ENCODE measurements at places on chromosomes 13 and 19.

DNA sequence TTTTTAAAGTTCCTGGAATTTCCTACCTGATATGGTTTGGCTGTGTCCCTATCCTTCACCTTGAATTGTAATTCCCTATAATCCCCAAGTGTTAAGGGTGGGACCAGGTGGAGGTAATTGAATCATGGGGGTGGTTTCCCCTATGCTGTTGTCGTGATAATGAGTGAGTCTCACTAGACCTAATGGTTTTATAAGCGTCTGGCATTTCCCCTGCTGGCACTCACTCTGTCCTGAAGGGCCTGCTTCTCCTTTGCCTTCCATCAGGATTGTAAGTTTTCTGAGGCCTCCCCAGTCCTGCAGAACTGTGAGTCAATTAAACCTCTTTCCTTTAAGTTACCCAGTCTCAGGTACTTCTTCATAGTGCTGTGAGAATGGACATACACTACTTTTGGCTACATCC is 298.7 kb downstream of the HS6ST3 start:
- DNase-seq: no peak

GRCh38 chr13:92224052-92224821 is 825.8 kb downstream of the GPC5 start:
- no peak for DNase-seq

DNA sequence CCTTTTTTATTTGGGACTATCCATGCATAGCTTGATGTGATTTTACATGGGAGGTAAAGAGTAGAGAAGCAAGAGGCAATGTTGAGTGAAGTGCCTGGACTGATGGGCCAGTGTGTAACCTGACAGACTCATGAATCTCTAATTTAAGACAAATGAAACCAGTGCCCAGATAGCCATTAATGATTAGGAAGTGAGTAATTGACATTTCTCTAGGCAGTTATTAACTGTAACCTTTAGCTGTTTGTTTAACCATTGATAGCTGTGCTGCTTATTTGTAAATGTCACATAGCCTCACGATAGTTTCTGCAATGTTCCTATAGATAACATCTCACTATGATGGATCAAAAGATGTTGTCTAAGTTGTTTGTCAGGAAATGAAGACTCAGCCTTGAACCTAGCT is 1047.5 kb upstream of the SPRY2 start:
- DNase-seq: no peak

DNA sequence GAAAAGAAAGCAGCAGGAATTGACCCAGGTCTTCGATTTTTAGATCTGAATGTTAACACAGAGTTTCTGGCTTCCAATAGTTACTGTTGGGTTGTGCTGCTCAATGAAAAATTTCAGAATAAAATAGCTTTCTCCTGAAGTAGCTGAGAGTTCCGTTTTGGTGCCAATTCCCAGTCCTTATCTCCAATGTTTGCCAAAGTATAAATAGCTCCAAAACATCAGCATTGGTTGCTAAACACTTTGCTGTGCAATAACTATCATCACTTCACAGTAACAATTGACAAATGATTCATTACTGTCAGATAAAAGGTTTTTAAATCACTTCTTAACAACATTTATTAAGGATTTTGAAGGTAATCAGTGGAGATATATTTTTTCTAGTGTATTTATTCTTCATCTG is 446.0 kb downstream of the PCDH20 start:
- no peak for DNase-seq

DNA sequence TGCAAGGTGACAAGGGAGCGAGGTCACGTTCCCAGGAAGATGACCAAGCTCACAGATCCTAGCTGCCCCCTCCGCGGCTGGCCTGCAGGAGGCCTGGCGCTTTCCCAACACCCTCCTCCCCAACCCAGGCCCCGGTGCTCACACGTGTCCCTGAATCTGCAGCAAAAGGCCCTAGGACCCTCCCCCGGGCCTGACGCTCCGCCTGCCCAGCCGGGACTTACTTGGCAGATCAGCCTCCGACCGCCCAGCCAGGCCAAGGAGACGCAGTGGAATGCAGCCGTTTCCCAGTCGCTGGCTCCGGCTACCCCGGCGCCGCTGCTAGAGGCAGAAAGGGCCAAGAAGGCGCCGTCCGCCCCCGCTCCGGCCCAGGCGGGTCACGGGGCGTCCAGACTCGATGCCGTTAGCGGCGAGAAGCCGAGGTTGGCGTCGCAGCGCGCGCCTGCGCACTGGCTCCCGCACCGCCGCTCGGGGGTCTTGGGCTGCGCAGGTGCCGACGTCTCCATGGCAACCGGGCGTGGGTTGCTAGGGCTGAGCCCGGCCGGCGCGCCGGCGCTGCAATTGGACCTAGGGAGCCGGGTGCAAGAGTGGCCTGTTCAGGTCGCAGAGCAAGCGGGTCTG is at the start of gene PNMA8A:
TSS of gene PNMA8A (minus strand) at position 448 of the 618 bp plus-strand sequence. CDS start 528 bp downstream, outside the sequence.
- DNase-seq: peak; percentile 77

- no peak for DNase-seq
These were observed 25.7 kb upstream of the MTUS2 start for GRCh38 chr13:28794396-28794795.

DNA sequence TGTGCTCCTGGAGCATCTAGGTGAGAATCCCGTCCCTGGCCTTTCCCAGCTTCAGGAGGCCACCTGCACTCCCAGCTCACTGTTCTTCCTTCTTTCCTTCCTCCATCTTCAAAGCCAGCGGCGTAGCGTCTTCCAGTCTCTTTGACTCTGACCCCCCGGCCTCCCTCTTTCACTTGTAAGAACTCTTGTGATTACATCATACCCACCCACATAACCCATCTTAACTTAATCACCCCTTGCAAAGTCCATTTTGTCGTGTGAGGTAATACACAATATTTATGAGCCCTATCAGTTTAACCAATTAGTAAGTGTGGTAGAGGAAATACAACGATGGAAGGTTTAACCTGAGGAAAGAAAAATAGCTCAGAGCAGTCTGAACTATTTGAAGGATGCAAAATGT is 4.6 kb upstream of the CDC16 start:
- no peak for DNase-seq

- DNase-seq: no peak
These were observed 4.8 kb upstream of the ANGPTL8 start for GRCh38 chr19:11234486-11235075.

DNA sequence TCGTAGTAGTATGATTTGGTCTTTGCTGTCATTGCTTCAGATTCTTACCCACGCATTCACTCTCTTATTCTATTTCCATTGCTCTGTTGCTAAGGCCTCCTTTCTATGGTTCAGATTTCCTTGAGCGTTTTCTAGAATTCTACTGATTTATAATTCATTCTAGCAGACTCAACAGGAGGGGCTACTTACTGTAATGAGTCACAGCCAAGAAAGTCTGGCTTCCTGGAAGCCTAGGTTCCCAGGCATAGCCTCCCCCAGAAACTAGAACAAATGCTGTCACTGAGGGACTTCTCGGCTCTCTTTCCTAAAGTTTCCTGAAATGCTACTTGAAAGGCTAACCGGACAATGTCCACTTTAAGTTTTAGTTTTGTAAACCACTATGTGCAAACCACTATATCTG is 47.7 kb upstream of the SPATA13 start:
- no peak for DNase-seq

DNA sequence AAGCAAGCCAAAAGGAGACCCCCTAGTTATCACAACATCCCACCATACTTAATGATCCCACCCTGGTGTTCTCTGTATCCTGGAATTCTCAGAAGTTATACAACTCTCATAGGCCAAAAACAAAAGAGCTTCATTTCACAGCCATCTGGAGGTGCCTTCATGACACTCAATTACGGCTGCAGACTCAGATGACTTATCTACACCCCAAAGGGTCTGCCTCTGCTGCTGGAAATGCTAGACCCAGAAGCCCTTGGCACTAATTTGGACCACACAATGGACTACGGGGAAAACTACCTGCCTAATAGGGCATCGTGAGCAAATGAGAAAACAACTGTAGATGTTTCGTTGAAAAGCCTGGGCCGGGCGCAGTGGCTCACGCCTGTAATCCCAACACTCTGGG is 40.2 kb downstream of the BRD4 start:
- no peak for DNase-seq

DNA sequence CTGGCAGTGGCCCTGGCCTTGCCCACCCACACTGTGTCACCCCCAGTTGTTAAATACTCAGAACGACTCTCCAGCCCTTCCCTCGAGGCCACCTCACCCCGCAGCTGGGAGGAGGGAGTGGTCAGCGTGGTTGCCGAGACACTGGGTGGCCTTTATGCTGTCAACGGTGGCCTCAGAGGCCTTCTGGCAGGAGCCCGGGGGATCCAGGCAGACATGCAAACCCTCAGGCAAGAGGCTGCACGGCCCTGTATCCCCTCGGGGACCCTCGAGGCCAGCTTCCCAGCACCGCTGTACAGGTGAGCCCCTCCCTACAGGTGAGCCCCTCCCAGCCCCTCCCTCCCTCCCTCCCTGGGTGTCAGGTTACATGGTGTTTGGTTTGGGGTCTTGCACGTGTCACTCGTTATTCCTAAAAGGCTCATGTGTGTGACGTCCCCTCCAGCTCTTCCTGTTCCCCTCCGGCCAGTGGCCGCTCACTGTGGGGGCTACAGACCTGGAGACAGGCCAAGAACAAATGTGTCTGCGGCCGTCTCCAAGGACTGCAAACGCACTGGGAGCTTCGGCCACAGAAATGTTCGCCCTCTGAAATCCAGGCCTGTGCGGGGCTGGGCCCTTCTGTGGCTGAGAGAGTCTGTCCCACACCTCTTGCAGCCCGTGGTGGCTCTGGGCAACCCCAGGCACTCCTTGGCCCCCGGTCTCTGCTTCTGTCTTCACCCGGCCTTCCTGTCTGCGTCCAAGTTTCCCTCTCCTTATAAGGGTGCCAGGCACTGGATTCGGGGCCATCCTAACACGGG is at the start of gene TEKTIP1:
TSS of gene TEKTIP1 (plus strand) at position 210 of the 791 bp plus-strand sequence. CDS start at position 214, 4 bp downstream.
- no peak for DNase-seq

GRCh38 chr13:25927363-25927762 is 124.5 kb downstream of the SHISA2 start:
- no peak for DNase-seq

DNA sequence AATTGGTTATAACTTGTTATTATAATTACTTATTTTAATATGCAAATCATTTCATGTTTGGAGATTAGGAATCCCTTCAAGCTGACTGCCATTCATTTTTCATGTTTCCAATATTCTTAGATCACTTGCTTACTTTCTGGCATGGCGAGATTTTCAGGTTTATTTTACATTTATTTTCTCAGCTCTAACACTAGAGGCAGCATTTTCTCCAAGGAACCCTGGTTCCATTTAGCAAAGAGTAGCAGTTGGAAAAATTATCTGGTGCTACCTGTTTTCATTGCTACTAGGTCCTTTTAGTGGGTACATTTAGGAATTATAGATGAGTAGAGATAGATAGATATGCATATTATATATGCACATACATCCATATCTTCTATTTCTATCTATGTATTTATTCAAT is 90.9 kb upstream of the TRPC4 start:
- no peak for DNase-seq

- peak; percentile 6 for DNase-seq
These were observed 9.8 kb downstream of the PARP4 start for GRCh38 chr13:24502533-24503378.

All from C1 segment of cervical spinal cord (tissue), 14 donors.